Upper lobe of right lung (tissue), 1 donor: ENCODE measurements at places on chromosomes 12 and 14. TPM values are rescaled to one million over a fixed set of nuclear protein-coding genes. Genes with fewer than 3 reads are reported as not detected.
A peak's percentile ranks its signal among the peaks of the same experiment; 100 is the strongest.

CFAP54 gene
- 0.75 TPM for total RNA-seq

MANSC1 gene
- 26.4 TPM for total RNA-seq

UNC119B gene
- total RNA-seq, result 23.0 TPM

DNA sequence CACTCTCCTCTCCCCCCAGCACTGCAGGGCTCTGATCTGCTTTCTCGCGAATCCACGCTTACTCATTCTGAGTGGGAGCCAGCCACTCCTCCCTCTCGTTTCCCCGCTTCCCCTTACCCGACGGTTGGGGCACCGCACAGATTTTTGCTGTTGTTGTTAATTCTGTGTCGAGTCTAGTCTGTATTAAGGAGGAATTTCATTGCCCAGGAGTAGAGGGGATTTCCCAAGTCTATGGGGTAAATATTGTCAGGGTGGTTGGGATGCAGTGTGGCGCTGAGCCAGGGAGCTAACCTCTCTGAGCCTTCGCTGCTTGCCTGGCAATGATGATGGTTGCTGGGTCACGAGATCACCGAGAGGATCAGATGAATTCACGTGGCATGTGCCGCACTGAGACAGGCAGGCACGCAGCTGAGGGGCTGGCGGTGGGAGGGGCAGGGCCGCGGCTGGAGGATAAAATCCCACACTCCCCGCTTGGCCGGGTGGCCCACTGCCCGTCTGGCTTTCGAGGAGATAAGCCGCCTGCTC lies 18.5 kb downstream of the NCOR2 start:
- no peaks in the 10 kb centered on the region for H3K27me3 ChIP-seq
- no peaks in the 10 kb centered on the region for H3K36me3 ChIP-seq
- DNase-seq, result peak; percentile 75
- peak overlapping the region; percentile 66 for H3K27ac ChIP-seq
- H3K4me1 ChIP-seq, result peaks cover 78% of the 10 kb centered on the region

DNA sequence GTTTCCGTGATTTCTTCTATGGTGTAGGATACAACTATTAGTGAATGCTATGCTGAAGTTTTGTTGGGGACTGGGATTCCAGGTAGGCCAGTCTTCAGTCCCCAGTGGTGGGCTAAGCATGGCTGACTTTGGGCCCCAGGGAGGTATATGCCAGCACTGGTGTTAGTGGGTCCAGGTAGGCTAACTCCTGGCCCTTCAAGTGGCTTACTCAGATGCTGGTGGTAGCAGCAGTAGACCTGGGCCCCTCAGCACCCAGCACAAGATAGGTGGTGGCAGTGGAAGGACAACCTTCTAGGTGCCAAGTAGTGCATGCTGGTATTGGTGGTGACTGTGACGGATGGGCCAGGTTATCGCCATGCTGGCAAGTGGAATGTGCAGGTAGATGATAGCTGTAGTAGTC lies 955.1 kb downstream of the TMTC2 start:
- no peaks in the 10 kb centered on the region for H3K27me3 ChIP-seq
- H3K4me1 ChIP-seq, result no peaks in the 10 kb centered on the region
- no peaks in the 10 kb centered on the region for H3K36me3 ChIP-seq
- H3K4me3 ChIP-seq, result no peak overlapping the region
- no peak overlapping the region for H3K27ac ChIP-seq

DNA sequence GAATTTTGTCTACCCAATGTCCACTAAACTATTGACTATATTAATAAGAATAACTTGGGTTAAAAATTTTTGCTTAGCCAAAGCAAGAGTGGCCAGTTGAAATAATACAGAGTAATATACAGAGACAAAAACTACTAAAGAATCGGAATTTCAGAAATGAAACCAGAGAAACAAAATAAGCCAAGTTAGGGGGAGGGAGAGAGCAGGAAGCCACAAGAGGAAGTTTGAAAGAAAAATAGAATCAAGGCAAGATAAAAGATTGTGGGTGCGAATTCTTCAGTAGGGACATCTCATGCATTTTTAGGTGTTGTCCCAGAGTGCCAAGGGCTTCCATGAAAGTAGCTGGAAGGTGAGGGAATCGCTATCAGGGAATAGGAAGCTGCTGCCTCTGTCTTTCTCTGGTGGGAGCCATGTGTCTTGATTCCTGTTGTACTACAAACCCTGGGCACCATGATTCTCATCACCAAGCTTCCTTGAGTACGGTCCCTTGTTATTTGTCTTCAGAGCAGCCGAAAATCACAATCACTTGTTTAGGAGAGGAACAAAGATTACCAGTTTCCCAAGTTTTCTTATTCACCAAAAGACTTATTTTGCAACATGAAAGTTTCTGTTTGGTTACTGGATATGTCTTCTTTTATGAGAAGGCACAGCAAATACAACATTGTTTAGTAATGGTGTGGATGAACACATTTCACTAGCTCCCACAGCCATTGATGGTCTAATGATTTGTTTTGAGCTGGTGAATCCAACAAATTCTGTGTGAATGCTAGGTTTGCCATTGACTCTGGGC lies 16.7 kb downstream of the NEUROD4 start:
- no peaks in the 10 kb centered on the region for H3K4me1 ChIP-seq
- H3K27ac ChIP-seq, result no peak overlapping the region
- no peaks in the 10 kb centered on the region for H3K27me3 ChIP-seq
- H3K36me3 ChIP-seq, result no peaks in the 10 kb centered on the region
- DNase-seq, result no peak

DNA sequence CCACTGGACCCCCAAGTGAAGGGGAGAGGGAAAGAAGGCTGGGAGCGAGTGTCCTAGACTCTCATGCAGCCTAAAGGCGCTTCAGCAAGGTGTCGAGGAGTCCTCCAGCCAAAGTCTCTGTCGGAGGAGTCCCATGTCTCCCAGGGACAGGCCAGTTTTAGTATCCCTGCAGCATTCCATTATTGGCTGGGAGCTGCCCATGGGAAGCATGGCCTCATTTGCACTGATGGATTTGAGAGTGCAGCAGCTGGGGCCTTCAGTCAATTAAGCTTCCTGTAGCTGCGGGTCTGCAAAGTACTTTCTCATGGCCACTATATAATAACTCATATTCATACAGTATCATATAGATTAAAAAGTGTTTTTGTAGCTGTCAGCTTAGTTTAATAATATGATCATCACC lies 12.4 kb upstream of the RPH3A start:
- no peaks in the 10 kb centered on the region for H3K27me3 ChIP-seq
- H3K4me3 ChIP-seq, result no peak overlapping the region
- no peaks in the 10 kb centered on the region for H3K36me3 ChIP-seq

DNA sequence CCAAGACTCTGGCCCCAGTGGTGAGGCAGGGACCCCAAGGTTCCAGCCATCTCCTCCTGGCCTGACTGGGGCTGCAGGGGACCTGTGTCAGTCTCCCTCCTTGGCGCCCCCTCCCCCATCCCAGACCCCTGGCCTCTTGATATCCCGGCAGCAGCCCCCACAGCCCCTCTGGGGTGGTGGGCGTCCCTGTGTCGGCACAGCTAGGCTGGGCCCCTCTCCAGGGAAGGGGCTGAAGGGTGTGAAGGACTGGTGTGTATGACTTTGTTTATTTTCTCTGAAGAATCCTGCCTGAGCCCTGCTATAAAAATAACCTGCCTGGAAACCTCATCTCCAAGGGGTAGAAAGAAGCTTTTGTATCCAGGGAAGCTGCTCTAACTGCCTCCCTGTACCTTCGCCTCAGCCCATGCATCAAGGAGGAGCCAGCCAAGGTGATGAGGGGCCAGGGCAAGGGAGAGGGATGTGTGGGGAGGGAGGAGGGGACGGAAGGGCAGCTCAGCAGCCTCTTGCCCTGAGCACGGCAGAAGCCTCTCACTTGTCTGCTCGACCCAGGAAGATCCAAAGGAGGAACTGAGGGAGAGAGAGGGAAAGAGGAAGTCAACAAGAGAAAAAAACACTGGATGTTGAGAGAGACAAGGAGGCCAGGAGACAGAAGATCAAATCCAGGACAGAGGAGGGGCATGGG lies 25.4 kb upstream of the COL2A1 start:
- DNase-seq, result no peak
- no peaks in the 10 kb centered on the region for H3K36me3 ChIP-seq
- no peaks in the 10 kb centered on the region for H3K27me3 ChIP-seq
- H3K4me1 ChIP-seq, result no peaks in the 10 kb centered on the region
- no peak overlapping the region for H3K4me3 ChIP-seq

DNA sequence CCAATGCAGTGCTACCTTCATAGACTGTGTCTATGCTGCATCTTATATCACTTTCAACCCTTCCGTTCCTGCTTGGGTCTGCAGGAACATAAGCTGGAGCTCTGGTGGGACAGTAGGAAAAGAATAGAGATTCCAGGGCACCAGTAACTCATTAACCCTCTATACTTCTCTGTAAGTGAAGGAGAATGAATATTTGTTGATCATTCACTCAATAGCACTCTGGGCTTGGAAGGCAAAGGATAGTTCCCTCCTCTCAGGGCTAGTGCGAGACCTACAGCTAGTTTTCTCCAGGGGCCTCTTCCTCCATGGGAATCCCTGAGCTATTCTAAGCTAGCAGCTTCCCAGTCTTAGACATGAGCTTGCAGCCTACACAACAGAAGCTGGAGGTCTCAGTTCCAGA lies 84.7 kb downstream of the BMP4 start:
- H3K4me1 ChIP-seq, result peaks cover 4% of the 10 kb centered on the region
- H3K4me3 ChIP-seq, result no peak overlapping the region
- H3K27ac ChIP-seq, result no peak overlapping the region

- no peak overlapping the region for H3K4me3 ChIP-seq
- no peak for DNase-seq
- peaks cover 9% of the 10 kb centered on the region for H3K27me3 ChIP-seq
- H3K36me3 ChIP-seq, result no peaks in the 10 kb centered on the region
- H3K4me1 ChIP-seq, result peaks cover 4% of the 10 kb centered on the region
These were observed 32.8 kb downstream of the NOS1 start for GRCh38 chr12:117328556-117329100.

DNA sequence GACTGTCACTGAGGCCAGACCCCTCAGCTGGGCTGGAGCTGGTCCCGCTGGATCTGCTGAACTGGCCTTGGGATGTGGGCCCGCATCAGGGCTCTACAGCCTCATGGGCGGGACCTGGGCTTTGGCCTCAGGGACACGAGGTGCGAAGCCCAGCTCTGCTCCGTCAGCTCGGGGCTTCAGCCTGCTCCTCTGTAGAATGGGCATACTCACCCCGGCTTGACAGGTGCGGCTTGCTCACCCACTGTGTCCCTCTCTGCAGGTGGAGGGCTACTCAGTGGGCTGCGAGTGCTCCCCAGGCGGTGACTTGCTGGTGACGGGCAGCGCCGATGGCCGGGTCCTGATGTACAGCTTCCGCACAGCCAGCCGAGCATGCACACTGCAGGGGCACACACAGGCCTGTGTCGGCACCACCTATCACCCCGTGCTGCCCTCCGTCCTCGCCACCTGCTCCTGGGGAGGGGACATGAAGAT lies 57.6 kb downstream of the BEGAIN start:
- no peak overlapping the region for H3K4me3 ChIP-seq
- H3K36me3 ChIP-seq, result peaks cover 12% of the 10 kb centered on the region
- H3K27me3 ChIP-seq, result no peaks in the 10 kb centered on the region
- H3K27ac ChIP-seq, result no peak overlapping the region

DNA sequence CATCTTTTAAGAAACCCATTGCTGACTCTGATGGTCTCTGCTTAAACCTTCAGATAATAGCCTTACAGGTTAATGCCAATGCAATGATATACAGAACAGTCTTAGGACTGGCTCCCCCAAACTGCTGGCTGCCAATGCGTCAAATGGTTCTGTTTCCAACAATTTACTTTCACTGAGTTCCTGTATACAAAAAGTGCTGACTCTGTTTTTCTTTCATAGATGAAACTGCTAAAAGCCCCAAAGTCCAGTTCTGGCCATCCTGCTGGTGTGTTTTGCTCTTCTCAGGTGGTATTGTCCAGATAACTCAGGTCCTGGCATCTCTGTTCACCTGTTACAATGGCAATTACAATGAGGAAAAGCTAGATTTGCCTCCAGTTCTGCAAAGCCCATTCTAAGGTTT lies 326.9 kb downstream of the GRIN2B start:
- H3K4me3 ChIP-seq, result no peak overlapping the region
- no peak overlapping the region for H3K27ac ChIP-seq
- H3K36me3 ChIP-seq, result no peaks in the 10 kb centered on the region
- H3K4me1 ChIP-seq, result no peaks in the 10 kb centered on the region
- H3K27me3 ChIP-seq, result no peaks in the 10 kb centered on the region
- no peak for DNase-seq

DNA sequence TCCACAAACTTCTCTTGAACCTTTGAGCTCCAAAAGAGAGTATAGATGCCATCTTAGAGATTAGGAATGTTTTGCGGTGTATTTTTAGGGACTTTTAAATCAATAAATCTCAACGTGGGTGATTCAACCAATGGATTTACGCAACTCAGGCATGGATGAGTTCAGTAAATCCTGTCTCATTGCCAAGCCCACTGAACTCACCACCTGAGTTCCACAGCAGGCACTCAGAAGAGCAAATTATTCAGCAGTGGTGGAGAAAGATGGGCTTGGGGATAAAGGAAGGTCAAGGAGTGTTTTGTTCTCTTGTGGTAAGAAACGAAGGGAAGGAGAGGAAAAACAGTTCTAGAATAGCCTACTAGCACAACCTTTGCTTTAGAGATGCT lies 68.7 kb upstream of the HMGA2 start:
- no peaks in the 10 kb centered on the region for H3K36me3 ChIP-seq
- H3K27ac ChIP-seq, result no peak overlapping the region
- no peak overlapping the region for H3K4me3 ChIP-seq
- peaks cover 6% of the 10 kb centered on the region for H3K27me3 ChIP-seq
- H3K4me1 ChIP-seq, result no peaks in the 10 kb centered on the region

GRCh38 chr12:106801830-106802533 lies 27.5 kb downstream of the RIC8B start:
- no peaks in the 10 kb centered on the region for H3K4me1 ChIP-seq
- H3K4me3 ChIP-seq, result no peak overlapping the region
- no peak for DNase-seq
- no peaks in the 10 kb centered on the region for H3K27me3 ChIP-seq
- peaks cover 21% of the 10 kb centered on the region for H3K36me3 ChIP-seq

DNA sequence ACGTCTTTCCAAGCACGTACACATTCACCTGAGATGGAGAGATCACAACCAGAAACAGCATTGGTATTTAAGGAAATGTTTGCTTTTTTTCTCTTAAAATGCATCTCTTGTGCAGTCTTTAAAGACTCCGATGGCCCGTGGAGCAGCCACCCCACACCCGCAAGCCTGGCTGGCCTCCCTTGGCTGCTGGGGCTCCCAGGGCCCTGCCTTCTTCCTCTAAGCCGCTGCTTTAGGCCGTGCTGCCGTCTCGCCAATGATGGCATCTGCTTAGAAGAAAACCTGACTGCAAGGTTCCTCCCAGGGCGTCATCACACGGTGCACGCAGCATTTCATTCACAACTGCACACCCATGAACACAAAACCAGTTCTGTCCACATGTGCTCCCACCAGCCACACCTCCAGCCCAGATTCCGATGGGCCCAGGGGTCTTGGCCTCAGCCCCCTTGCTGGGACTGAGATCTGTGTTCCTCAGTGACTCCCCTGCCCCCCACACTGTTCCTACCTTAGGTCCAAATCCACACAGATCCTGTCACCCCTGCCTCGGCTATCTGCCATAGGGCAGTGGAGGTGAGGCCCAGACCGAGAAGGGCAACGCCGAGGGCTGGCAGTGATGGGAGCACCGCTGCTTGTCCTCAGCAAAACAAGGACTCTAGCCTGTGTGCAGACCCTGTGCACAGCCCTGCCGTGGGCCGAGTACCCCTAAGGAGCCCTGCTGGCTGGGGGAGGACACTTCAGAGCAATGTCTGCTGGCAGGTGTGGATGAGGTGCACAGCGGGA lies 4.4 kb downstream of the BTBD6 start:
- peak; percentile 55 for DNase-seq
- no peak overlapping the region for H3K4me3 ChIP-seq
- peaks cover 4% of the 10 kb centered on the region for H3K4me1 ChIP-seq
- peaks cover 24% of the 10 kb centered on the region for H3K36me3 ChIP-seq

- no peaks in the 10 kb centered on the region for H3K36me3 ChIP-seq
- no peak overlapping the region for H3K27ac ChIP-seq
- H3K4me3 ChIP-seq, result no peak overlapping the region
- DNase-seq, result peak; percentile 17
- no peaks in the 10 kb centered on the region for H3K27me3 ChIP-seq
These were observed 105.1 kb downstream of the ZFP36L1 start for GRCh38 chr14:68687746-68688145.
